ENCODE measurements at places on chromosomes 12 and 14.
A peak's percentile ranks its signal among the peaks of the same experiment; 100 is the strongest.

- no peak for DNase-seq
Measured at GRCh38 chr12:77615332-77615731, 215.4 kb upstream of the NAV3 start.

GRCh38 chr12:75944097-75944904, 87.3 kb downstream of the PHLDA1 start:
- DNase-seq, result peak; percentile 90

- DNase-seq, result no peak
Measured at GRCh38 chr14:76193696-76194095, 42.0 kb downstream of the GPATCH2L start.

GRCh38 chr12:120590741-120591407, 9.7 kb upstream of the POP5 start:
- no peak for DNase-seq

DNA sequence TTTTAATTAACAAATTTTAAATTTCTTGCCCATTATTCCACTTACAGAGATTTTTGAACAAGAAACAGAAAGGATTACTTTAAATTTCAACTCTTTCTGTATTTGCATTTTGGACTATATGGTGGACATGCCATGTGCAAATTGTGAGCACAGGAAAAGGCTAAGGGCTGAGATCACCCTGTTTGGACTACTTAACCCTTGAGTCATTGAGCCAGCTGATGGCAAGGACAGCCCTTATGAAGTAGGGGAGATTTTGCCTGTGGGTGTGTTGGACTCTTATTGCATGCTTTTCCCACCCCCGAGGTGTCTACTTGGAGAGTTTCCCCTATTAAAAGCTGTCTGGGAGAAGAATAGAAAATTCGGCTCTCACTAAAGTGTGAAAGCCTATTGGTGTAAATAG, 17.2 kb downstream of the DERA start:
- DNase-seq, result peak; percentile 74

GRCh38 chr14:54440476-54440872, 700 bp downstream of the CNIH1 start:
- DNase-seq, result no peak

- no peak for DNase-seq
Measured at GRCh38 chr14:51445001-51445390, 204.9 kb downstream of the TMX1 start.

GRCh38 chr14:32171469-32171868, 30.4 kb upstream of the RNU6-7 start:
- DNase-seq, result no peak

GRCh38 chr12:44930972-44931600, 55.0 kb upstream of the NELL2 start:
- peak; percentile 35 for DNase-seq

- DNase-seq, result peak; percentile 72
Measured at GRCh38 chr12:105204916-105205315, 31.1 kb downstream of the APPL2 start.

GRCh38 chr12:114168061-114168460, 201.9 kb upstream of the RBM19 start:
- no peak for DNase-seq

- DNase-seq, result no peak
Measured at GRCh38 chr12:83365317-83365716, 678.6 kb downstream of the TMTC2 start.

GRCh38 chr12:75660107-75660530, 148.7 kb upstream of the KRR1 start:
- peak; percentile 88 for DNase-seq

GRCh38 chr12:15276088-15276698, 46.1 kb upstream of the PTPRO start:
- DNase-seq, result peak; percentile 19

DNA sequence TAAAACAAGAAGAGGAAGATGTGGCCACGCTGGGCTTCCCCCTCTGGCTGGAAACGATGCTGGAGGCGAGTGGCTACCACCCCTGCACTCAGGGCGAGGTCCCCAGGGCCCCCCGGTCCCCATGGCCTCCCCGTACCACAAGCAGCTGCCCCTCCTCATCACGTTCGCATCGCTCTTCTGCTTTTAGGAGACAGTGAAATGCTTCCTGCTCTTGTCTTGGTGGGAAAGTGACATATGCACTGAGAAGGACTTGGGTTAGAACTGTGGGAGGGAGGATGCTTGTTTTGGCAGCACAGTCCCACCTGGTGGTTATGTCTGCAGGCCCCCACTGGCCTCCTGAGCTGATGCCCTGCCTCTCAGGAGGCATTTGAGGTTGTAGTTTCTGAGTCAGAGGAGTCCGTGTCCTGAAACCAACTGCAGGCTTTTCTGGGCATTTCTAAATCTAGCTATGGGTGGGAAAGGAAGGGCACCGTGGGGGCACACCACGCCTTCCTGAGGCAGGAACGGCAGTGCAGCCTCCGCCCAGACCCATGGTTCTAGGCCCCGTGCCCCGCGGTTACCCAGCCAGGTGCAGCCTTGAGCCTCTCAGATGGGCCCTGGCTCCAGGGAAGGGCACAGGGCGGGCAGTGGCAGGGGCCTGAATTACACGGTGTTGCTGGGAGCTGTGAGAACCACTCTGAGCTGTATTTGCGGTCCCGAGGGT, 139.3 kb downstream of the ADGRD1 start:
- DNase-seq, result peak; percentile 5

DNA sequence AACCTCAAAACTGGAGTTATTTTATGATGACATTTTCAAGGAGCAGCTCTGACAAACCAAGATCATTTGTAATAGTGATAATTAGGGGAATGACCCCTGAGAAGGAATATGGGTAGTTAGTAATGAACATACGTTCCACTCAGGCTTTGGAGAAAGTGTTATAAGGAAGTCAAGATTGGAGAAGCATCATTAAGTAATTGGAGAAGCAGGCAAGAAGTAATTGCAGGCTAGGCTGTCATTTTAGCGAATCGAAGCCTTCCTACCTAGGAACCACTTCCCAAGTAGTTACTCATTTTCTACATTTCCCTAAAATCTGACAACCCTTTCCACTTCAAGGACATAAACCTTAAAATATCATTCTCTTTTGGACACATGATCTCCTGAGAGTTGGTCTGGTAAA, 1.2 kb downstream of the EDDM3B start:
- no peak for DNase-seq

GRCh38 chr14:64080452-64080851, 213.7 kb downstream of the ESR2 start:
- DNase-seq, result no peak

GRCh38 chr14:56801920-56802319, 8.4 kb downstream of the OTX2 start:
- DNase-seq, result no peak

DNA sequence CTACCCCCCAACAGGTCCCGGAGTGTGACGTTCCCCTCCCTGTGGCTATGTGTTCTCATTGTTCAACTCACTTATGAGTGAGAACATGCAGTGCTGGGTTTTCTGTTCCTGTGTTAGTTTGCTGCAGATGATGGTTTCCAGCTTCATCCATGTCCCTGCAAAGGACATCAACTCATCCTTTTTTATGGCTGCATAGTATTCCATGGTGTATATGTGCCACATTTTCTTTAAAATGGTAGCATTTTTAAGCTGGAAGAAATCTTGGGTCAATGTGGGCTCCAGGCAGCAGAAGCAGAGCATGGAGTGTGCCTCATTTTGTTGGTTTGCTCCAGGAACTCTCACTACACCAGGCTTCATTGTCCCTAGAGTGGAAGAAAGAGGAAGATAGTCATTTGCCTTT, 47.6 kb upstream of the ITPR2 start:
- DNase-seq, result no peak

DNA sequence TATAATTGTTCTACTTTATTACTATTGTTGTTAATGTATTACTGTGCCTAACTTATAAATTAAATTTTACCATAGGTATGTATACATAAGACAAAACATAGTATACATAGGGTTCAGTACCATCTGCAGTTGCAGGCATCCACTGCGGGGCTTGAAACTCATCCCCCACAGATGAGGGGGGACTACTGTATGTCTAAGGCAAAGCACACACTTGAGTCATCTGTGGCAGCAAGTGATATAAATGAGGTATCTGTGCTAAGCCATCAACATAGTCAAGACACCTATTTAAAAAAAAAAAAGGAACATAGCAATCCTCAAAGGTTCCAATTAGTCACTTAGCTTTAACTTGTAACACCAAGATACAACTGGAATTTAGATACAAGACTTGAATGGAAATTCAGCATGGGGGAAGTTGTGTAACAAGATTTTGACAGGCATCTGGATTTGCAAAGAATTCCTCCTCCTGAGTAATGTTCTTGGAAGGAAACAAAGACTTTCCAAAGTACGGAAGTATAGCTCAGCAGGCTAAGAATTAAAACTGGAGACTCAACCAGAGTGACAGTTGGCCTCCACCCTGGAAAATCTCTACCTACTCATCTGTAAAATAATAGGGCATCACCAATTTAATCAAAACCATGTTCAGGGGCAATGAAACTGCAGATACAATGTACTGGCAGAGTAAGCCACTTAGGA, 14.9 kb downstream of the DCAF5 start:
- no peak for DNase-seq

All from HS-5 (cell line).